ENCODE measurements at places on chromosomes 5 and 9. TPM values are rescaled to one million over a fixed set of nuclear protein-coding genes. Genes with fewer than 3 reads are reported as not detected.
A peak's percentile ranks its signal among the peaks of the same experiment; 100 is the strongest.

The CDC20B gene
- not detected for total RNA-seq

The CCL19 gene
- not detected for total RNA-seq

DNA sequence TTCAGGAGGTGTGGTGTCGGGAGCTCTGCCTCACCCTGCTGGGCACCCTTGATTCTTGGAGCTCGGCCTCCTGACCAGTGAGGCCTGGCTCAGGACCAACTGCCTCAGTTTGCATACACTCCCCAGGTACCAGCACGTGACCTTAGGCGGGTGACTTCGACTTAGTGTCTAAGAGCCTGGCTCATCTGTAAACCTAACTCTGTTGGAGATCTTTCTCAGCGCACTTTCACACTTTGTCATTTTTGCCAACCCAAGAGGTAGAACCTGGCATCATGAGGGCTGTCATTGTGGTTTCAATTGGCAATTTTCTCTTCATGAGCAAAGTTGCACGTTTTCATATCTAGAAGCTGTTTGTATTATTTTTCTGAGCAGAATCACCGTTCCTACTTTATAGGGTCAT, 13.4 kb upstream of the WNK2 start:
- no peak for DNase-seq

DNA sequence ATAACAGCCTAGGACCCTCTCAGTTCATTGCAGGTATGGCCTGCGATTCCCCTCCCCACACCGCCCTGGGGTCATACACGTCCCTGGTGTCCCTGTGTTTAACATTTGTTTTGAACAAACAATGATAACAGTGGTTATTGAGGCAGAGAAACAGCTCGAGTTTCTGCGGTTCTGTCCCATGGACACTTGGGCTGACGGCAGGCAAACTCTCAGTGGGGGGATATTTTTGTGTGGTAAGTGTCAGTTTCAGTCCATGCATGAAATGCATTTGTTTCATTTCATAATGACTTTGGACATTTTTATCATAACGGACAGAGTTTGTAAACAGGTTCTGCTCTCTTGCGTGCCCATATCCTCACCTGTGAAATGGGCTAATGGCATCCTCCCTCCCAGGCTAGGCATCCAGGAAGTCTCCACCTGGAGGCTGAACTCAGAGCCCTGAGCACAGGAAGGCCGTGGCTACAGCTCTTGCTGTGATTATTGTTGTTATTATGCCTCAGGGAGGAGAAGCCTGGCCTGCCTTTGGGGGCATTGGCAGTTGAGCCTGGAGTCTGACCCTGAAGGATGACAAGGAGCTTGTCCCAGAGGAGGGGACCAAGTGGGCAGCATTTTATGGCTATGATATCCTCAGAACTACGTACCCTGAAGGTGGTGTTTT, 190.9 kb downstream of the GADD45G start:
- no peak for DNase-seq

DNA sequence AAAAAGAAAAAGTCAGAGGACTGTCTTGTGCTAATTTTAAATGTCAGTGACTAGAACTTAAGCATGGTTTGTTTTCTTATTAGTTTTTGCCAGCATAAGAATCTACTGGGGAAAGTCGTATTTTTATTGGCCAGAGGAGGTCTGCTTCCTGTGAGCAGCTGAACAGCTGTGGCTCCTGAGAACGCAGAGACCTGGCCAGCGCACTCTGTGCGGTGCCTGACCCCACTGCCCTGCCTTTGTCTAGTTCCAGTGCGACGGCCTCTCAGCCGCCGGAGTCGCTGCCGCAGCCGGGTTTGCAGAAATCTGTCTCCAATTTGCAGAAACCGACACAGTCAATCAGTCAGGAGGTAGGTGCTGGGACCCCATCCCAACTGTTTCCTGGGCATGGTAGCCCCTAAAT, 42.5 kb downstream of the PRRC2B start:
- DNase-seq: no peak

- DNase-seq: no peak
Observed at GRCh38 chr9:5931657-5932056, 41.0 kb downstream of the MLANA start.

- DNase-seq: no peak
Observed at GRCh38 chr9:124356745-124357390, 58.4 kb downstream of the PSMB7 start.

GRCh38 chr5:98906756-98907355, 22.0 kb downstream of the CHD1 start:
- DNase-seq: peak; percentile 66

Data from PC-3 (cell line).